ENCODE measurements at places on chromosomes 2 and 18.

DNA sequence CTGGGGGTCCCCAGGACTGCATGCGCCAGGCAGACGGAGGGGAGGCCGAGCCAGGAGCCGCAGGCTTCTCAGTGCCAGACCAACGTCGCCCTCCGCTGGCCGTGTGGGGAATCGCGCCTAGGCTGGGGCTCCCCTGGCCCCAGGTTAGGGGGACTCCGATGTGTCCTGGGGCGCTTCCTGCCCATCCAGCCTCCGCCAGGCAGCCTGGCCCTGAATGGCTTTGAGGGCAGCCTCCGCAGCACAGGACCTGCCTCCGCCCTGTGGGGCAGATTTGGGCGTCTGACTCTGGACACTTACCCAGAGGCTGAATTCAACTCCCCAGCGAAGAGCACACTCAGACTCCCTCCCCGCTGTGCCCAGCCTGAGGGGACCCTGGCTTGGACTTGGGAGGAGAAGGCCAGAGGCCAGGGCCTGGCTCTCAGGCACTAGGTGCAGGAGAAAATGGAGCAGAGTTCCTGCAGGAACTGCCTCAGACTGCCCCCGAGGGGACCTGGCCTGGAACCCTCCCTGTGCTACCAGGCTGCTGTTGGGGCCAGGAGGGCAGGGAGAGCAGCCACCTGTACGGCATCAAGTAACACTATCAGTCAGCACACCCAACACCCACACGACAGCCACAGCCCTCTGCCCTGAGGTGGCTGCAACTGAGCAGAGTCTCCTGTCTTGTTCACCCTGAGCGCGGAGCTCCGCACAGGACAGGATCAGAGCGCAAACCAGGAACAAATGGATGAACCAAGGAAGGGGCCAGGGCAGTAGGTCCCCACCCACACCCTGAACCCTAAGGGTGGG lies 597 bp upstream of the TEKT4 start:
- DNase-seq = no peak

DNA sequence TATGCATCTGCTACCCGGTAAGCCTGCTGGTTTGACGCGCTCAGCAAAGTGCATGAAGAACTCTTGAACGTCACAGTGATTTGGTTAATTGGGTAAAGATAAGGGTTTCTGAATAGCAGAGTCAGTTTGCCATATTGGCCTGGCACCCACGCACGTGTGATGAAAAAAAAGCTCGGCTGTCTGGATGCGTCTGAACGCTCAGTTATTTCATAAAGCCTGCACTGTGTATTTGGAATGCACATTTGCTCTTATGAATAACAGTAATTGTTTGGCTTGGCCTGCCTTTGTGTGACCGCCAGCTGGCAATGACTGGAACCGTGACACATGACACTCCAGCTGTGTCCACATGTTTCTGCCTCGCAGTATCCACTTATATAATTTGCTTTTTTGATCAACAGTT lies 129.2 kb upstream of the MEIS1 start:
- DNase-seq = no peak

GRCh38 chr2:49113046-49113445 lies 41.3 kb downstream of the FSHR start:
- DNase-seq = no peak

DNA sequence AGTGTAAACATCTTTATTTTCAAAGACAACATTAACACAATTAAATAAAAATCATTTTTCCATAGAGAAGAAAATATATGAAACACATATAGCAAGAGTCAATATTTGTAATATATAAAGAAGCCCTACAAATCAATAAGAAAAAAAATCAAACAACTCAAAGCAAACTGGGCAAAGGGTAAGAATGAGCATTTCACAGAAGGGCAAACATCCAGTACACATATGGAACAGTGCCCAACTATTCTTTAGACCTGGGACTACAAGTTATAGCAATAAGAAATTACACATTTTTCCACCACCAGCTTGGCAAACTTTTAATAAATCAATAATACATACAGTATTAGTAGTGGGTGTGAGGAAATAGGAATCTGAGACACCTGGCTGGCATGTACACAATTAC lies 324.1 kb downstream of the CYP26B1 start:
- DNase-seq = no peak

DNA sequence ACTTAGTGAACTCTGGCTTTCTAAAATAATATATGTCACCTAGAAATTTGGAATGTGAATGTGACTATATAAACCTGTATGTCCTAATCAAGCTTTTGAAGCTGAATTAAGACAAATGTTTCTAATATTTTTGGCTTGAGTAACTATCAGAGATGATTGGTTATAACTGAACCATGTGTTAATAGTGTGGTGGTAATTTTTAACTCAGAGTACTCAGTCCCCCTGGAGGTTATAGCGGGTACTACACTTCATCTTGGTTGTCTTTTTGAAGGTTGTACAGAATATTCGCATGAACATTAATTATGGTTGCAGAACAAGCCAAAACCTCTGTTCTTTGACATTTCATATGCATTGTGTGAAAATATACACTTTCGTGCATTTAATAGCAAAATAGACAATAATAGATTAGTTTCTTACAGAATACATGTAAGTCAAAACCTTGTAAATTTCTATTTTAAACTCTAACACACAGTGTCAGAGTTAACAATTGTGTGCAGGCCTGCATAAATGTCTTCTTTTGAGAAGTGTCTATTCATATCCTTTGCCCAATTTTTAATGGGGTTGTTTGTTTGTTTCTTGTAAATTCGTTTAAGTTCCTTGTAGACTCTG lies 86.0 kb downstream of the OSBPL6 start:
- no peak for DNase-seq

GRCh38 chr2:146912536-146912935 lies 932.3 kb upstream of the ACVR2A start:
- no peak for DNase-seq

DNA sequence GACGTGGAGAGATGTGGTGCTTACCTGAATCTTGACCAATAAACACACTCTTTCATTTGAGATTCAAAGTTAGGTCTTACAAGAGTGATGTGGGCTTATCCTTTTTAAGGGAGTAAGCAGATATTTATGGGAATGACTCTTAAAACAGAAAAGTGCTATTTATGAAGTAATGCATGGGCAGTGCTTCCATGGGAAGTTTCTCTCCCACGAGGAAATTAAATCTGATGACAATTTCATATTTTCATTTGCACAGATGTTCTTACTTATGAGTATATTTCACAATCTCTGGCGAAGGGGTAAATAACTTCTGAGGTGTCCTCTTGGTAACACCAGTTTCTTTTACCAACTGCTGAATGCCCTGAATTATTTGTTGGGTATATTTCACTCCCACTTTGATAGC lies 21.0 kb downstream of the PNPT1 start:
- no peak for DNase-seq

GRCh38 chr18:34604591-34604990 lies 105.5 kb upstream of the DTNA start:
- DNase-seq = no peak

- DNase-seq = no peak
Measured at GRCh38 chr2:219766658-219767057, 139.2 kb downstream of the SLC4A3 start.

GRCh38 chr18:44458777-44459176 lies 221.9 kb upstream of the SETBP1 start:
- DNase-seq = no peak

DNA sequence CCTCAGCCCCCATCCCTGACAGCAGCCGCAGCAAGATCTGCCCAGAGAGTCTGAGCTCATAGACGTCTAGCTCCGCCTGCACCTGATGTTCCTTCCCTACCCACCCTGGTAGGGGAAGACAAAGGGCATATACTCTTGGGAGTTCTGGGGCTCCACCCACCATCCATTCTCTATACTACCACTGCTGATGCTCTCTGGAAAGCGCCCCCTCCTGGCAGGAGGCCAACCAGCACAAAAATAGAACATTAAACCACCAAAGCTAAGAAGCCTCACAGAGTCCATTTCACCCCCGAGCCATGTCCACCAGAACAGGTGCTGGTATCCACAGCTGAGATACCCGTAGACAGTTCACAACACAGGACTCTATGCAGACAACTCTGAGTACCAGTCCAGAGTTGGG lies 662.6 kb upstream of the FAM98A start:
- DNase-seq = no peak

GRCh38 chr2:118374974-118375755 lies 286.9 kb downstream of the INSIG2 start:
- DNase-seq = no peak

DNA sequence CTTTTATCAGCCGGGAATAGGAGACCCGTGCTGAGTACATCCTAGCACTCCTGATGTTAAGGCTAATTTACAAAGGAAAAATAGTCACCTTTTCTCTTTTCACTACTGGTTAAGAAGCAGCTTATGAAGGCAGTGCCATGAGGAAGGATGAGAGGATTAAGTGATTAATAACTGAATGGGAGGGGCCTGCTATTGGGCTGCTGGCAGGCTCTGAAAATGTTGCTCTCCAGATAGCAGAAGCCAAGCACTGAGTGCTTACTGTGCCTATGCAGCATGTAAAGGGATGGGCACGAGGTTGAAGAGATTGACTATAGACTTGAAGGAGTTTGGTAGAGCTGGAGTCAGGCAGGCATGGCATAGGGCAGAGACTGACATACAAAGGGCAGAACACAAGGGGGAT lies 282.4 kb upstream of the THSD7B start:
- no peak for DNase-seq

DNA sequence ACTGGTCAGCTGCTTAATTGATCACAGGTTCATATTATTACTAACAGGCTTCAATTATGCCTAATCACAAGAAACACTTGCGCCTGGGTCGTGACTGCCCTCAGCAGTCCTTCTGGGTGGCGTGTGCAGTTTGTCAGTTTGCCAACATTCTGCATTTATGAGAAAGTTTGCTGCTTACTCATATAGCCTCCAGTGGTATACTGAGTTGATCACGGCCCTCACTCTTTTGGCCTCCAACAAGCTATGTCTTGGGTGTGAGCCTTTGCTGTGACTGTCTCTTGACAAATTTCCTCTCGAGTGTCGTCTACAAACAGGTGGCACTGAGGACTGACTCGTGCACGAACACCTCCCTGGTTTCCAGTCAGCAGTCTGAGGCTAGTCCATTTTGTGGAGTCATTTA lies 27.3 kb downstream of the DCDC2C start:
- DNase-seq = no peak

DNA sequence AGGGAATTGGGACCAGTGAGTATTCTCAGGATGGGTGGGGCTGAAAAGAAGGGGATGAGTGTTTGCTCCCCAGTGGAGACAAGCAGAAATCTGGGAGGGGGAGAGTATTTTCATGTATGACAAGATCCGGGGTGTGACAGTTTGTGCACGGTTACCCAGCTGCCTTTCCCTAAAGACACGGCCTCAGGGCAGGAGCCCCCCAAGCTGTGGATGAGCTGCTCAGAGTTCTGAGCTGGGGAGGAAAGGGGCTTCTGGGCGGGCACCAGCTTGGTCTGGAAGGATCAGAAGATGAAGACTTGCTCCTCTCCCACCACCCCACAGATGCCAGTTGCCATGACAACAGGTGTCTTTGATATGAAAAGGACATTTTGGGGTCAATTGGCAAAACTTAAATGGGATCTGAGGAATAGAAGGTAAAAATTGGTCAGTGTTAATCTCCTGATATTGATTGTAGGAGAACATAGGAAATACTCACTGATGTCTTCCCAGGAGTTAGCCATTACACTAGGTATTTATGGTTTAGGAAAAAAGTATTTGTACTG lies 29.2 kb downstream of the ZCCHC2 start:
- no peak for DNase-seq

GRCh38 chr2:220969348-220969747 lies 602.8 kb downstream of the EPHA4 start:
- DNase-seq = no peak

DNA sequence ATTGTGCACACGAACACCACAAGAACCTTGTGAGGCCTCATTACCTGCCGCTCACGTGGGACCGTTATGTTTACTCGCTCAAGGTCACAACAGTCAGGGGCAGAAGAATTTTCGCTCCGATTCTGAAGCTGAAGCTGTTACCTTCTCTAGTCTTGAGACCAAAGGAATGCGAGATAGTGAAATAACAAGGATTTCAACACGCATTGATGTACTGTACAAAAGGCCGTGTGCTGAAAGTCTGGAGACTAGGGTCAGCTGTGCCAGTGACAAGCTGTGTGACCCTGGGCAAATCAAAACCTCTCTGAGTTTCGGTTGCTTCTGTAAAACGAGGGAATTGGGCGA lies 583 bp downstream of the NEMP2 start:
- DNase-seq = no peak

DNA sequence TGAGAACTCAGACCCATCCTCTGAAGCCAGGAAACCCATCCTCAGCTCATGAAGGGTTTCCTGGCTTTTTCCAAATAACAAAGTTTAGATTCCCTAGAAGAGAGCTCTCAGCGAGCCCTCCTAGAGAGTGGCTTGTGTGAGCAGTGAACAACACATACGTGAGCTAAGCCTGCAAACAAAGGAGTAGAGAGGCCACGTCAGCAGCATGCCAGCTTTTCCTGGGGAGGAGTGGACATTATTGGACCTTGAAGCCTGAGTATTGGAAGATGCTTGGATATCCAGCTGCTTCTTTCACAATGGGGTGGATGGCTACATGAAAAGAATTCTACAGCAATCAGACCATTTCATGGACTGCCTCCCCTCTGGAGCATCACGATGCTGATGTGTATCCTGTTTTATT lies 21.1 kb downstream of the KIF5C start:
- no peak for DNase-seq

DNA sequence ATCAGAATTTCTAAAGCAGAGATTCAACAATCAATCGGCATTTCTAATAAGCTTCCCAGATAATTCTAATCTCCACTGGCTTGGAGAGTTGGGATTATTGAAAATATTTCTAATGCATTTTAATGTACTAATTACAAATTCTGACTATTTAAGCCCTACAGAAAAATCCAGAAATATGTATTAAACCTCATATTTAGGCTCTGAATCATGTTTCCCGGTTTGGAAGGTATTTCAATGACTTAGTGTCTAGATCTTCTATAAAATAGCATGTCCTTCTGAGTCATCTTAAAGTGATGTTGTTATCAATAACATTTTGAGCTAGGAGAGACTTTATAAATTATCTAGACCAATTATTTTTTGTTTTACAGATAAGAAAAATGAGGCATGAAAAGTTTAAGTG lies 258.8 kb upstream of the NRXN1 start:
- DNase-seq = no peak

GRCh38 chr2:208134928-208135586 lies 5.4 kb upstream of the CRYGC start:
- no peak for DNase-seq

DNA sequence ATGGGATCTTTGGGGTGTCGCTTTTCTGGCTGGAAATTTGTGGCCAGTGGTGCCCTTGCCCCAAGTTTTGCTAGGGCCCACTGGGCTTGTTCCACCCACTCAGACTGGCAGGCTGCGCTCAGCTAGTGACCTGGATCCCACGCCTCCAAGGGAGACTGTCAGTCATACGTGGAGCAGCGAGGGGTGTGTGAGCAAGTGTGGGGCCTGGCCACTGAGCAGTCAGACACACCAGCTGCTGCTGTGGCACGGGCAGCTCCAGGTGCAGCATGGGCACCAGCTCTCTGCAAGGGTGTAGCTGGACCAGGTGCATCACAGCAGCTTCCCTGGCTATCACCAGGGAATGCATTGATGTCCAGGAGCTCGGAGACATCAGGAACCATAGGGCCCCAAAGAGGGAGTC lies 327.0 kb downstream of the NR4A2 start:
- DNase-seq = no peak

GRCh38 chr18:55322178-55322735 lies 265.7 kb downstream of the TCF4 start:
- peak; percentile 85 for DNase-seq
